ENCODE measurements at places on chromosomes 5 and 9.

- no peak for DNase-seq
These were observed 90.4 kb upstream of the ANKRD55 start for GRCh38 chr5:56323505-56323904.

GRCh38 chr9:21252721-21253547 is 13.1 kb upstream of the IFNA14 start:
- DNase-seq: no peak

GRCh38 chr9:28293369-28294090 is 720.2 kb upstream of the C9orf72 start:
- no peak for DNase-seq

DNA sequence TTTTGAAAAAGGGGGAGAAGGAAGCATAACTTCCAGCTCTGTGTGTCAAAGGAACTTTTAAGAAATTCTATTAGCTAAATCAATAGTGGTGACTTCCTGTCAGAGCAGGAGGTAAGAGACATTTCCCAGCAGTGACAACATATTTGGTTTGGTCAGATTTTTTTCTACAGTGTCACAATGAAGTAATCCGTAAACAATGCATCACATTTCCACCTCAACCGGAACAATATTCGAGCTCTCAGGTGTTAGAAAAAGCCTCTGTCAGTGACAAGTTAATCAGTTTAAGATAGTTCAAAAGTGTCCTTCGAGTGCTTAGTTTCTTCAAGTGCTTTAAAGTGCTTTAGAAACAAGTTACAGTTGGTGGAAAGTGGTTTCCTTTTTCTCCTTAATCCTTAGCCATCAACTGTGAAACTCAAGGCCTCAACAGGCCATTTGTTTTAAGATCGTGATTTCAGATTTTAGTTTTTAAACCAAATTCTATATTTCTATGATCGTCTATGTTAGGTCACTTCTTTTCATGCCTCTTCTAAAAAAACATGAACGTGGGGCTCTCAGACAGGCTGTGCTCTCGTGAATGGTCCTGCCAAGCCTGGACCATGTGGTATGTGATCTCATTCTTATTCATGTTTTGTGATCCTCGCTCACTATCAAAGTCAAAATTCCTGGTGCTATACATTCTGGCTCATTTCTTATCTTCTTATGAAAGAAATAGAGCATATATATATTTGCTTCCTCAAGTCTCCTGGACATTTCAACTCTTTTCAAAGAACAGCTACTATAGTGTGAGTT is 181.9 kb upstream of the HMHB1 start:
- no peak for DNase-seq

- DNase-seq: no peak
These were observed 63.3 kb downstream of the DEPDC1B start for GRCh38 chr5:60636644-60637043.

DNA sequence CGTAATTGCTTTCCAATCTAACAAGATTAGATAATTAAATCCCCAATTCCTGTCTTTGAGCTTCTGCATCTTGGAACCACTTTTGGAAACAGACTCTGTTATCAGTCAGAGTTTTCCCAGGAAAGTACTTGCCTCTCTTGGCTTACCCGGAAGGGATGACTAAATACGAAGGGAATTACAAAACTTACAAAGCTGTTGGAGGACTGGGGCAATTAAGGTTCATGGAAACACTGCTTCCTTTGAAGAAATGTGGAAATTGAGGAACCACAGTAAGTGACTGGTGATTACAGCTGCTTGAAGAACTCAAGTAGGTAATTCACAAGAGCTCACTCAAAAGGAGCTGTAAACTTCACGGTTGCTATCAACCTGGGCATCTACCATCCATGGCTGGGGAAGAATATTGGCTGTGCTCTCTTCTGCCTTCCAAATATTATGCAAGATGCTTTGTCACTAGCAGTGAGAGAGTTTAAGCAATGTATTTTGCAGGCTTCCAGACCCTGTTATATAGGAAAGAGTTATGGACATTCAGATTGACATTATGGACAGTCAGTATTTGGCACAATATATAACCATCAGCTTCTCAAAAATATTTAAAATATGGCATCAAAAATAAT is 104.6 kb upstream of the MAN2A1 start:
- no peak for DNase-seq

GRCh38 chr5:5767286-5767928 is 344.9 kb downstream of the ICE1 start:
- no peak for DNase-seq

Data from pancreas (tissue), 10 donors.